ENCODE measurements at places on chromosomes 1 and 21.

- no peak for DNase-seq
Measured at GRCh38 chr21:39668369-39668768, 55.6 kb downstream of the B3GALT5 start.

DNA sequence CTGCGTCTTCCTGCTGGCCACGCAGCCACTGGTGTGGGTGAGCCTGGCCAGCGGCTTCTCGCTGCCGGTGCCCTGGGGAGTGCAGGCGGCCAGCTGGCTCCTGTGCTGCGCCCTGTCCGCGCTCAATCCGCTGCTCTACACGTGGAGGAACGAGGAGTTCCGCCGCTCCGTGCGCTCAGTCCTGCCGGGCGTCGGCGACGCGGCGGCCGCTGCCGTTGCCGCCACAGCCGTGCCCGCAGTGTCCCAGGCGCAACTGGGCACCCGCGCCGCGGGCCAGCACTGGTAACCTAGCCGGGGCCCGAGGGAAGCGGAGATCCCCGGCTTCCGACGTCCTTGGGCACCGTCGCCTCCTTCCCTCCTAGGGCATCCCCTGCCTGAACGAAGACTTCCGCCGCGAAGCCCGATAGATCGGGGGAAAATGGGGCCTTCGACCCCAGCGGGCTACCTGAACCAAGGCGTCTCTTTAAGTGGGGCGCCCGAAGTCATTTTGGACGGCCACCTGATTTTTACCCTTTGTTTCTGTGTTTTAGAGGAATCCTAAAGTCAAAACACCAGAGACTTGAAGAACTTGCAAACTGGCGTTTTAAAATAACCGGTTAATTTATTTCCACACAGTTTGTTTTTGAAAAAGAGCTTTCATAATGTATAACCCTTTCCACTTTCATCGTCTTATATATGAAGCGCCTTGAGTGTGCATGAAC is 2.0 kb downstream of the GPR88 start:
- no peak for DNase-seq

DNA sequence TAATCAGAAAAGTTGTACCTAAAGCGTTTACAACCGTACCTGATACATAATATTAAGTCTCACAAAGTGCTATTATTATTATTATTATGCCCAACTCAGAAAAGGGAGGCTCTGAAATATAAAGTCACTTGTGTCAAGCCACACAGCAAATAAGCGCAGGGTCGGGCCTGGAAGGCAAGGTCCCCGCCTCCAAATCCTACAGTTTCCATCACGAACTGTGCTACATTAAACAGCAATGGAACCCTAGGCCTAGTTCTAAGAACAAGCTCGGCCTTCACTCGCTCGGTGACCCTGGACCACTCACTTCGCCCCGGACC is 549 bp downstream of the PARS2 start:
- DNase-seq = peak; percentile 5

- DNase-seq = no peak
Measured at GRCh38 chr21:32062591-32063227, 189.9 kb downstream of the HUNK start.

DNA sequence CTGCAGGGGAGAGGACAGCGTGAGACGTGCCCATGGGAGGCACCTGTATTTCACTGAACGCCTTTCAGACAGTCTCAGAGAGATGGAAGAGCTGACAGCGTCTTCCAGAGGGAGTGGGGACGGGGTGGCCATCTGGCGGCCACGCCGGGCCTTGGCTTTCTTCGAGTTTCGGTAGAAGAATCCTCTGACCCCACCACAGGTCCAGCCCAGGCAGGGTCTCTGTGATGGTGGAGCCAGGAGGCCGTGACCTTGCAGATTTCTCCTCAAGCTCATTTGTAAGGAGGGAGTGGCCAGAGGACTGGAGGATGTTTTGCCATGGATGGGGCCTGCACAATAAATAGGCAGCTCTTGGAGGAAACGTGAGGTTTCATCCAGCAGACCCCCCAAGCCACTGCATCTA is 47.6 kb upstream of the ADARB1 start:
- no peak for DNase-seq

DNA sequence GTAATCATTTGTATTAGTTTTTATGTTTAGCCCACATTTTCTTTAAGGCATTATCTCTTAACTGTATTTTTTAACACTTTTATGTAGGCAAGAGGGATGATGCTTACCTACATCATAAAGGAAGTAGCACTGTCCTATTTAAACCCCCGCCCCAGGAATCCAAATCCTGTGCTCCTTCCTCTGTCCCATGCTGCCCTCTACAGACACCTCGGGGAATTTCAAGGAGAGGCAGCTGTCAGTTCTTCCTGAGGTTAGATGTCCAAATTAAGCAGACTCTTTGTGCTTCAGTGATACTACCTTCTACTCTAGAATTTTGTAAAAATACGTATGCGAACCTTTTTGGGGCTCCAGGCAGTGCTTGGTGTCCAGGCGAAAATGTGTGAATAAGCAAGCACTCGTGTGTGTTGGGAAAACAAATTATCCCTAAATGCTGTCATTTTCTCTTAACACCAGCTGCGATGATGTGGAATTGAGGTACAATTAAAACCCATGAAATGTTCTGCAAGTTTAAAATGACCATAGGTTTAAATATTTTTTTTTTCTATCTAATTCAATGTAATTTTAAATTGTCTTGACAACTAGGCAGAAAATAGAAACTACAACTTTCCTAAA is 19.2 kb downstream of the CRCT1 start:
- DNase-seq = peak; percentile 13

- no peak for DNase-seq
Measured at GRCh38 chr1:31423418-31423947, 10.5 kb downstream of the SERINC2 start.

DNA sequence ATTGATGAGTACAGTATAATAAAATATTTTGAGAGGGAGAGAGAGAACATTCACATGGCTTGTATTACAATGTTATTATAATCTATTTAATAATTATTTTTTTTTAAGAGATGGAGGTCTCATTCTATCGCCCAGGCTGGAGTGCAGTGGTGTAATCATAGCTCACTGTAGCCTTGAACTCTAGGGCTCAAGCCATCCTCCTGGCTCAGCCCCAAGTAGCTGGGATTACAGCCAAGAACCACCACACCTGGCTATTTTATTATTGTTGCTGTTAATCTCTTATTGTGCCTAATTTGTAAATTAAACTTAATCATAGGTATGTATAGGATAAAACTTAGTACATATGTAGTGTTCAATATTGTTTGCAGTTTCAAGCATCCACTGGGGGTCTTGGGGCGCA is 57.8 kb downstream of the HS2ST1 start:
- DNase-seq = no peak

GRCh38 chr1:25030674-25031589 is 100.9 kb upstream of the RUNX3 start:
- peak; percentile 80 for DNase-seq

GRCh38 chr1:40303051-40303771 is 13.9 kb downstream of the COL9A2 start:
- DNase-seq = no peak

DNA sequence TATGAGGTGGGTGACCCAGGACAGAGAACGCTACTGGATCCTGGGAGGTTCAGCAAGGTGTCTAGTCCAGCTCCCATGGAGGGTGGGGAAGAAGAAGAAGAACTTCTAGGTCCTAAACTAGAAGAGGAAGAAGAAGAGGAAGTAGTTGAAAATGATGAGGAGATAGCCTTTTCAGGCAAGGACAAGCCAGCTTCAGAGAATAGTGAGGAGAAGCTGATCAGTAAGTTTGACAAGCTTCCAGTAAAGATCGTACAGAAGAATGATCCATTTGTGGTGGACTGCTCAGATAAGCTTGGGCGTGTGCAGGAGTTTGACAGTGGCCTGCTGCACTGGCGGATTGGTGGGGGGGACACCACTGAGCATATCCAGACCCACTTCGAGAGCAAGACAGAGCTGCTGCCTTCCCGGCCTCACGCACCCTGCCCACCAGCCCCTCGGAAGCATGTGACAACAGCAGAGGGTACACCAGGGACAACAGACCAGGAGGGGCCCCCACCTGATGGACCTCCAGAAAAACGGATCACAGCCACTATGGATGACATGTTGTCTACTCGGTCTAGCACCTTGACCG is 8.6 kb upstream of the PIGV start:
- DNase-seq = no peak

DNA sequence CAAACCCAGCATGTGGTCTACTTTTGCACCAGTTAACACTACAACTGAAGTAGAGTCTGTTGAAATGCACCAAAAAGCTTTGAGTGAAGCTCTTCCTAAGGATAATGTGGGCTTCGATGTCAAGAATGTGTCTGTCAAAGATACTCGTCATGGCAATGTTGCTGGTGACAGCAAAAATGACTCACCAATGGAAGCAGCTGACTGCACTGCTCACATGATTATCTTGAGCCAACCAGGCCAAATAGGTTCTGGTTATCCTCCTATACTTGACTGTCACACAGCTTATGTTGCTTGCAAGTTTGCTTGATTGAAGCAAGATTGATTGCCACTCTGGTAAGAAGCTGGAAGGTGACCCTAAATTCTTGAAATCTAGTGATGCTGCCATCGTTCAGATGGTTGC is 85.2 kb downstream of the DENND1B start:
- DNase-seq = no peak

DNA sequence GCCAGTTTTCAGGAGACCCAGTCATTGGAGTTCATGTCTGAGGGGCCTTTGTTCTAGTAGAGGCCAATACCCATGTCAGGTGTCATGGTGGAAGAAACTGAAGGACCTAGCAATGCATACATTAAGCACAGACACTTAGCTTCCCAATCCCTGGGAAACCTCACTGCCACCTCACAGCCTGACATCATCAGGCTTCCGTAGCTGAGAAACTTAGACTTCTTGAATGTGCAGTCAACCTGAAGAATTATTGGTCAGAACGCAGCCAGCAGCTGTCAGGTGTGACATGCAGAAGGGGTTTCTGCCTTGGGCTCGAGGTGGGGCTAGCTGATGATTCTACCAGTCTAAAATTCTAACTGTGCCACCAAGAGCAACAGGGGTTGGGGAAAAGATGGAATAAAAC is 1.9 kb upstream of the ITPKB start:
- no peak for DNase-seq
